Psoas muscle (tissue), 8 donors: ENCODE measurements at places on chromosomes 6 and 20.

DNA sequence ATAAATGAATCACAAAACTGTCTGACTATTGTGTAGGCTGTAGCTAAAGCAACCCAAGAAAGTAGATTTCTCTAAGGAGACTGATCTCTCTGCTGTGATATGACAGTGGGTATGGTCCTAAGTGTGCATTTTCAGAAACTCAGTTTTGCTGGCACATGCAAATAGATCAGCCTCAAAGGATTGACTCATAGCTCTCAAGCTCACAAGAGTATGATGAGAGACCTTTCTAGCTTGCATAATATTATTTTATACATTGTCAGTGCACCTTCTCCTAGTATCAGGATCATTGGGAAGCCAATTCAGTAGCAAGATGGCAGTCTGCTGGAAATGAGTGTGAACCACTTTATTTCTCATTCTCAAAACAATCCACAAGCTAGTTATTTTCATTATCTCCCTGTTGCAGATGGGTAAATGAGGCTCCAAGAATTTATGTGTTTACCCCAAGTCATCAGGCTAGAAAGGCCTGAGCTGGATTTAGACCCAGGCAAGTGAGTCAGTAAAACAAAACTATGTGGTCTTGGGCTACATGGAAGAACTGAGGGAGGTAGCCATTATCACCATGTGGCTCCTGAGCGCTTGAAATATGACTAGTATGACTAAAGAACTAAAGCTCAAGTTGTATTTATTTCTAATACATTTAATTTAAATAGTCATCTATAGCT is 27.9 kb upstream of the PLCB4 start:
- no peak overlapping the region for H3K4me3 ChIP-seq
- no peak for DNase-seq
- H3K27me3 ChIP-seq: no peaks in the 10 kb centered on the region
- H3K36me3 ChIP-seq: no peaks in the 10 kb centered on the region
- no peaks in the 10 kb centered on the region for H3K4me1 ChIP-seq

GRCh38 chr6:5338177-5338960 is 77.1 kb downstream of the FARS2 start:
- DNase-seq: no peak
- H3K27ac ChIP-seq: no peak overlapping the region
- H3K36me3 ChIP-seq: no peaks in the 10 kb centered on the region
- H3K4me3 ChIP-seq: no peak overlapping the region

DNA sequence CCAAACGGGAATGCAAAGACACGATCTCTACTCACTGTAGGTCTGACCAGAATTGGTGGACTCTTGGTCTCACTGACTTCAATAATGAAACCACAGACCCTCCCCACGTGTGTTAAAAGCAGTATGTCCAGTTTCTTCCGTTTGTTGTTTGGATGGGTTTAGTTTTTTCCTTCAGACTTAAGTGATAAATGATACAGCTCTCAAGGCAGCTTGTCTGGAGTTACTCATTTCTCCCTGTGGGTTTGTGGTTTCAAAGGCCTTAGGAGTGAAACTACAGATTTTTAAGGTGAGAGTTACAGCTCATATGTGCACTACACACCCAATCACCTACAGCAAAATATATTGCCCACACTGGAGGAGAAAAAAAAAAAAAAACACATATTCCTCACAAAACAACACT is 86.7 kb upstream of the STMND1 start:
- peaks cover 5% of the 10 kb centered on the region for H3K27me3 ChIP-seq
- H3K36me3 ChIP-seq: no peaks in the 10 kb centered on the region
- no peak for DNase-seq
- H3K4me1 ChIP-seq: no peaks in the 10 kb centered on the region
- no peak overlapping the region for H3K4me3 ChIP-seq

GRCh38 chr20:32560989-32561830 is 23.9 kb downstream of the NOL4L start:
- H3K36me3 ChIP-seq: no peaks in the 10 kb centered on the region
- H3K4me3 ChIP-seq: no peak overlapping the region
- DNase-seq: no peak
- H3K4me1 ChIP-seq: no peaks in the 10 kb centered on the region

DNA sequence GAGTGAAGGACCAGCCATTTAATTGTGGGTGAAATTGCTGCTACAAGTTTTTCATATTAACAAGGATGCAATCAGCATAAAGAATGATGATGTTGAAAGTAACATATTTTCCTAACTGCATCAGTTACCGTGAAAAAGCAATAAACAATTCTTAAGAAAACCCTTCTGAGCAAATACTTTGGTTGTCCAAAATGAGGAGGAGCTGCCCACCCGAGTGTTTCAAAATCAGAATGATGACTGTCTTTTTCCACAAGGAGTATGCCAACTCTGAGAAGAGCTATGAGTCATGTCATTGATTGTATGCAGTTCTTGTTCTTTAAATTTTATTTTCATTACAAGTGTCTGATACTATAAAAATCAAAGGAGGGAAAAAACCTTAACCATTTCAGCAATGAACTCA is 470.5 kb downstream of the COL12A1 start:
- H3K36me3 ChIP-seq: no peaks in the 10 kb centered on the region
- no peak for DNase-seq
- H3K27ac ChIP-seq: no peak overlapping the region

GRCh38 chr6:139540276-139540675 is 165.8 kb upstream of the CITED2 start:
- H3K36me3 ChIP-seq: no peaks in the 10 kb centered on the region
- H3K27me3 ChIP-seq: no peaks in the 10 kb centered on the region
- DNase-seq: peak; percentile 29
- peaks cover 9% of the 10 kb centered on the region for H3K4me1 ChIP-seq
- H3K27ac ChIP-seq: peak overlapping the region; percentile 86

GRCh38 chr6:33787954-33788693 is 806 bp downstream of the LEMD2 start:
- peak; percentile 92 for DNase-seq
- no peaks in the 10 kb centered on the region for H3K27me3 ChIP-seq
- peaks cover 37% of the 10 kb centered on the region for H3K4me1 ChIP-seq
- H3K36me3 ChIP-seq: peaks cover 24% of the 10 kb centered on the region

DNA sequence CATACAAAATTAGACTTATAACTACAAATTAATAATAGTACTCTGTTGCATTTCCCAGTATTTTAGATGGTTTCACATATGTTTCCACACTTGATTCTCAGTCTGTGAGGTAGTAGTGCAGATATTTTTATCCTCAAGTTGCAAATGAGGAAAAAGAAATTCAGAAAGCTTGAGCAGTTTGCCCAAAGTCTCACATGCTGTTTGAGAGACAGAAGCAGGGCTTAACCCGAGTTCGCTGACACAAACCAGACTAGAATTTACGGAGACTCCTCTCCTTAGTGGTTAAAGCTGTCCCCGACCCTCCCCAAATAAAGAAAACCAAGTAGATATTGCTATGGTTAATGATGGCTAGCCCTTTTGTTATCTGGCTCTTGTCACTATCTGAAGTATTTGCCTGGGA is 126.2 kb downstream of the TIAM2 start:
- peak overlapping the region; percentile 18 for H3K4me3 ChIP-seq
- no peak overlapping the region for H3K27ac ChIP-seq
- peaks cover 6% of the 10 kb centered on the region for H3K4me1 ChIP-seq
- DNase-seq: no peak
- no peaks in the 10 kb centered on the region for H3K36me3 ChIP-seq

GRCh38 chr20:35527122-35527769 is 2.2 kb downstream of the C20orf173 start:
- no peak overlapping the region for H3K4me3 ChIP-seq
- no peak overlapping the region for H3K27ac ChIP-seq
- no peaks in the 10 kb centered on the region for H3K36me3 ChIP-seq
- no peak for DNase-seq
- no peaks in the 10 kb centered on the region for H3K4me1 ChIP-seq
- H3K27me3 ChIP-seq: no peaks in the 10 kb centered on the region

DNA sequence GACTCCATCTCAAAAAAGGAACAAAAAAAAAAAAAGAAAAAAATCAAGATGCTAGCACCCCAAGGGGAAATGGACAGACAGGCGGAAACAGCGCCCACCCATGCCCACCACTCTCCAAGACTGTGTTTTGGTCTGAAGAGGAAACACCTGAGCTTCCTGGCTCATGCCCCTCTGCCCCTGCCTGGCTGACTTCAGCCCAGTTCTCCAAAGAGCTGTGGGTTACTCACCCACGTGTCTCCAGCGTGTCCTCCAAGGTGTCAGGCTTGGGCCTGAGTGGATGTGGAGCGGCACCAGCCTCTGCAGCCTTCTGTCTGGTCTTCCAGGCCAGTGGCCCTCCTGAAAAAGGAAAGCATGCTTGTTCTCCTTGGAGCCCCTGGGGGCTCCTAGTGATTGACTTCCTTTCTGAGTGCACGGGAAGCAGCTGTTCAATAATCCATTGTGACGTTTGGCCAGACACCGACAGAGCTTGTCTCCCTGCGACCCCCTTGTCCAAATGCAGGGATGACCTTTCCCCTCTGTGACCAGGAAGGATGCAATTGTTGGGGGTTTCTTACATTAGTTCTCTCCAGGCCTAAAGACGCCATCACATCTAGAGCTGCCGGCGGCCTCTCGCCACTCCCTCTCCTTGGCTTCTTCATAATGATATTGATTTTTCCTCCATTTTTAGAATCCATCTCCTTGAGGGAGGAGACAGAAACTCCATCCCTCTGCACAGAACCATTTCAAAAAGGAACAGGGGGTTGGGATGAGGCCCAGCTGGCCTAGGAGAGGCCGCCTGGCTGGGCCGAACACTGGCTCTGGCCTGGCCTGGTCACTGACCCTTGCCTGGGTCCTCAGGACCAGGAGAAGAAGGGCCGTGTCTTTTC is 58.4 kb downstream of the ADNP start:
- H3K27ac ChIP-seq: no peak overlapping the region
- no peak overlapping the region for H3K4me3 ChIP-seq
- H3K27me3 ChIP-seq: no peaks in the 10 kb centered on the region
- no peaks in the 10 kb centered on the region for H3K4me1 ChIP-seq
- no peak for DNase-seq
- no peaks in the 10 kb centered on the region for H3K36me3 ChIP-seq

DNA sequence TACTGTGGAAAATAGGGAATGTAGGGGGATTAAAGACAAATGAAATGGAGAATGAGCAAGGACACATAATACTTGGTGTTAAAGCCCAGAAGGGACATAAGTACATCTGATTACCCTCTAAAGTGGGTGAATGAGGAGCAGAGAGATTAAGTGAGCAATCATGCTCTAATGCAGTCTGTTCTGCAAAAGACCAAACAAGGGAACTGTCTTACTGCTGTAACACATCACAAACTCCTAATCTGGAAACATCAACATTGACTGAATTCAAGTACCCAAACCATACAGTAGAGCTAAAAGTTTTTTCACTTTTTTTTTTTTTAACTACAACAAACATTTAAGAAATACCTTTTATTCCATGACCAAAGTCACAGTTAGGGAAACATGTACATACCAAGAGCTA is 19.3 kb upstream of the SLC17A4 start:
- H3K36me3 ChIP-seq: no peaks in the 10 kb centered on the region
- no peak overlapping the region for H3K4me3 ChIP-seq
- H3K27ac ChIP-seq: no peak overlapping the region
- peaks cover 15% of the 10 kb centered on the region for H3K27me3 ChIP-seq

DNA sequence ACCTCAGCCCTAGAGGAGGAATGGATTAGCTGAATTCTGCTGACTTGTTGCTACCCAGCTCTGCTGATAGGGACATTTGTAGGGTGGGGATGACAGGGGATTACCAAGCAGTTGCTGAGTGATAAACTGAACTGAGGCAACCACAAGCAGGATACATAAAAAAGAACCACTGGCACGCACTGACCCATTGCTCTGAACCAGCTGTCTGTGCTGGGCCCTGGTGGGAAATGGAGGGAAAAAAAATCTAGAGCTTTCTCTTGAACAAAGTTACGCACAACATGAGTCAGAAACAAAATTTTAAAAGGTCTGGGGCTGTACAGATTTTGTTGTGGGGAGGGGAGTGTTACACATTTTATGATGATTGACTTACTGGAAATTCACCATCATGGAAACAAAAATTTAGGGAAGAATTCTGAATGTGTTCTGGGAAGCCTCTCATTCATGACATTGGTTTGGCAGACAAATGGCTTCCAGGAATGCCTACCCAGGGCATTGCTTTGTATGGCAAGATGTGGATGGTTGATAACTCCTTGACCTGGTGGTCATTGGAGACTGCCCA is 37.7 kb downstream of the FOXO3 start:
- H3K27me3 ChIP-seq: no peaks in the 10 kb centered on the region
- DNase-seq: peak; percentile 52
- peaks cover 83% of the 10 kb centered on the region for H3K4me1 ChIP-seq
- H3K4me3 ChIP-seq: no peak overlapping the region
- H3K36me3 ChIP-seq: no peaks in the 10 kb centered on the region

- no peaks in the 10 kb centered on the region for H3K36me3 ChIP-seq
- no peaks in the 10 kb centered on the region for H3K4me1 ChIP-seq
- no peak overlapping the region for H3K27ac ChIP-seq
- no peaks in the 10 kb centered on the region for H3K27me3 ChIP-seq
- no peak overlapping the region for H3K4me3 ChIP-seq
These were observed 32.4 kb downstream of the CCN2 start for GRCh38 chr6:131918650-131919355.

DNA sequence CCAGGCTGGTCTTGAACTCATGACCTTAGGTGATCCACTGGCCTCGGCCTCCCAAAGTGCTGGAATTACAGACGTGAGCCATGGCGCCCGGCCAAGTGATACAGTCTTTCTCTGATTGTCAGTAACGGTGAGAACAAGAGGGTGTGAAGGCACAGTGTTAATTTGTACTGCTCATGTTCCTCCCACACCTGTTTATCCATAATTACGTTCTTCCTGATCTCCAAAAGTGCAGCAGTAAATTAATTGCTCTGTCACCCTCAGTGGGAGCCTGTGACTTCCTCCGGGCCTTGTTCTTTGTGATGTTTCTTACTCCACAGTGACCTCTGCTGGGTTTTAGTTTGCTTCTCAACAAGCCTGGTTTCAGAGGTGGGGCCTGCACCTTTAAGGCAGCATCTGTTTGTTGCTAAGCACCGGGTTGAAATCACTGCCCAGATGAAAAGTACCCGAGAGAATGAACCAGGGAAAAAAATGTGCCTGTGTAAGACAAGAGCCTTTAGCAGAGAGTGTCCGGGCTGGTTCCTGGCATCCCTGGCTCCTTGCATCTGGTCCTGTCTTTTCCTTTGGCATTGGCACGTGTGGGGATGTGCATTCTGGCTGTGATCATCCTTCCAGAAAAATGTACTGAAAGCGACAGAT is 89.1 kb upstream of the CLDN20 start:
- DNase-seq: peak; percentile 62
- H3K27me3 ChIP-seq: no peaks in the 10 kb centered on the region
- peaks cover 10% of the 10 kb centered on the region for H3K36me3 ChIP-seq
- no peak overlapping the region for H3K4me3 ChIP-seq

DNA sequence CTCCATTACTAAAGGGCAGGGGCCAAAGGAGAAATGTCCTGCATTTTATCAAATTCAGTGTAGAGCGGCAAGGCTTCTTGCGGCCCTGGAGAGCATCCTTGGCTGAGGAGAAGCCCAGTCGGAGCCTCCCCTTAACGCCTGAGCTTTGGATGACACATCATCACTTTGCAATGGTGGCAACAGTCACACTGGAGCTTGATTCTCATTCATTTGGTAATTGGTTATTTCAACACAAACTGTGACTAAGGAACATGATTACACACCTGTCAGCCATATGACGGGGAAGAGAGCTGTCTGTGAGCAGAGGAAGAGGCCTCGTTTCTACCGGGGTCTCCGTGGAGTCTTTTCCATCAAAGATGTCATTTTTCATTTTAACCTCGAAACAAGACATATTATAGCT is 81.4 kb downstream of the SOBP start:
- H3K27ac ChIP-seq: no peak overlapping the region
- DNase-seq: no peak
- no peaks in the 10 kb centered on the region for H3K27me3 ChIP-seq

GRCh38 chr20:20915844-20916243 is 190.3 kb downstream of the LINC00237 start:
- no peaks in the 10 kb centered on the region for H3K4me1 ChIP-seq
- H3K27me3 ChIP-seq: peaks cover 11% of the 10 kb centered on the region
- H3K36me3 ChIP-seq: no peaks in the 10 kb centered on the region
